ENCODE measurements at places on chromosomes 12 and 14.

DNA sequence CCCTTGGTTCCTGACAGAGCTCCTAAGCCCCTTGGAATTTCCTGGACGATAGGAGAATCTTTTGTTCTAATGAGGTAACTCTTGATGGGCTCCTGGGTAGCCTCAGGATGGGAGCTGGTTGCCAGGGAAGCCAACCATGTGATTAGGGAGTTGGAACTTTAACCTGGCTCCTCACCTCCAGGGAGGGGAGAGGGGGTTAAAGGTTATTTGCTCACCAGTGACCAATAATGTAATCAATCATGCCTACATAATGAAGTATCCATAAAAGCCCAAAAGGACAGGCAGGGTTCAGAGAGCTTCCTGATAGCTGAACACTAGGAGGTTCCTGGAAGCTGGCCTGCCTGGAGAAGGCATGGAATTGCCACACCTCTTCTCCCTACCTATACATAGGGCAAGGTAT, 6.2 kb upstream of the CNOT2 start:
- no peak for DNase-seq

- no peak for DNase-seq
Observed at GRCh38 chr14:90301668-90302090, 30.1 kb downstream of the NRDE2 start.

- no peak for DNase-seq
Observed at GRCh38 chr12:19764408-19764807, 325.1 kb downstream of the AEBP2 start.

DNA sequence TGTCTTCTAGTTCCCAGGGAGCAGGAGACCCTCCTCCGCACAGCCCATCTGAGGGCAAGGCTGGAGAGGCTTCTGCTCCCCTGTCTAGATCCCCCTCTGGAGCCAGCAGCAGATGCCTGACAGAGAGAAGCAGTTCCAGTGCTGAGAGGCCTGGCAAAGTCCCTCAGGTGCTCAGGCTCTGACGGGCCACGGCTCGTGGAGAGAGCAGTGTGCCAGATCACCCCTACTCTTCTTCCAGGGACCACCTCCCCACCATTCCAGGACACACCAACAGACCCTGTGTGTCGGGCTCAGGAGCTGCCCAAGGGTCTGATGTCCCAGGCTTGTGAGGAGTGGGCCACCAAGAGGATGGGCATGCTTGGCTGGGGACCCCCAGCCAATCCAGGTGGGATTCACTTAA, 22.5 kb upstream of the C14orf180 start:
- DNase-seq = no peak

DNA sequence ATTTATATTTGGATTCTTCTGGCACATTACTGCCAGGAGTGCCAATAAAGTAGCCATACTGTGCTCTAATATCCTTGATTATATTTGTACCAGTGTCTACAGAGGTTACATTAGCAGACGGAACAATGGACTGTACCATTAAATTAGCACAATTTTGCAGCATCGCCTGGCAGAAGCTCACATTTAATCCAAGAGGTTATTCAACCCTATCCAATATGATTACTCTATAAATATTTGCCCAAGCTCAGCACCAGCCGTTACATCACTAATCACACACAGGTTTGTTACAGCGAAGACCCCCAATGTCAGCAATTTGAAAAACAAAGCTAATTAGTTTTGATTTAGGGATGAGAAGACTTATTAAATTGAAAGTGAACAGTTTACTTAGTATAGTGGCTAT, 16.9 kb upstream of the MGST1 start:
- DNase-seq = no peak

DNA sequence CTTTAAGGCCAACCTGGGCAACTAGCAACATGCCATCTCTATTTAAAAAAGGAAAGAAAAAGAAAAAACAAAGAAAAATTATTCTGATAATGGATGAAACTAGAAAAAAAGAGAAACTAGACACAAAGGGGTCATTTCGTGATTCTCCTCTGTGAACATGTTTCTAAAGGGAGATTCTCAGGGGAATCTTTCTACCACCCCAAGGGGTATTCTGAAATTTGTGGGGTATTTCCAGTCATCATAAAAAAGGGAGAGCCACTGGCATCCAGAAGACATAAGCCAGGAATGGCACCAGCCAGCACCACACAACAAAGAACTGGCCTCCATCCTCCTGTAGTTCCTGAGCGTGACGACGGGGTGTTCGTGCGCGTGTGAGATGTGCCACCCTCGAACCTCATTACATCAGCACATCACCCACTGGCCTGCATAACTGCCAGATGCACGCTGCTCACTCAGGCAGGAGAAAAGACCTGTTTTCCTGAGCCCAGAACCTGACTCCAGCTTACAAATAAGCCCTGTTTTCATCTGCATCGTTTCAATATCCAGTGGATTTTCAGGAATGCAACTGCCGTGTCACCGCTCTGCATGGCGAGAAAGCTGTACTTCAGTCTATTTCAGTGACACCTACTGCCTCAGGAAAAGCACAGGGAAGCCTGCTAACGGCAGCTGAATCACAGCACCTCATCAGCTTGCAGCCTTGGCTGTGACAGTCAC, 23.9 kb downstream of the STX2 start:
- no peak for DNase-seq

- DNase-seq = no peak
Observed at GRCh38 chr12:50519353-50519752, 14.6 kb downstream of the DIP2B start.

DNA sequence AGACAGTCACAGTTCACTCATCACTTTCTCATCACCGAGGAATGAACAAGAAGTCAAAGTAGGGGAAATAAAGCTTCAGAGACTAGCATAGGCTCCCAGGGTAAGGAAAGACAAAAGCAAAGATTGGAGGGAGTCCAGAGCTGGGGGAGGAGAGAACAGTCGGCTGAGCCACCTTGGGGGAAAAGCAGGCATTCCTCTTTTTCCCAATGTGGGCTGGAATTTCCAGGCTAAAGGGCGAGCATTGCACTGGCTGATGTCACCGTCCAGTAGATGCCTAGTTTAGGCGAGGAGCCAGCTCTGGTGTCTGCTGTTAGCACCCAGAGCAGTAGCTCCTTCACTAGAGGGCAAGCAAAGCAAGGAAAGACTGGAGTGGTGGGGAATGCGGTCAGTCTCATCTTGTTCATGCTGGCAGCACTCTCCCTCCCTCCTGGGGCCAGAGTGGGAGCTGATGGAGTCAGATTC, 8.5 kb upstream of the KRT75 start:
- no peak for DNase-seq

DNA sequence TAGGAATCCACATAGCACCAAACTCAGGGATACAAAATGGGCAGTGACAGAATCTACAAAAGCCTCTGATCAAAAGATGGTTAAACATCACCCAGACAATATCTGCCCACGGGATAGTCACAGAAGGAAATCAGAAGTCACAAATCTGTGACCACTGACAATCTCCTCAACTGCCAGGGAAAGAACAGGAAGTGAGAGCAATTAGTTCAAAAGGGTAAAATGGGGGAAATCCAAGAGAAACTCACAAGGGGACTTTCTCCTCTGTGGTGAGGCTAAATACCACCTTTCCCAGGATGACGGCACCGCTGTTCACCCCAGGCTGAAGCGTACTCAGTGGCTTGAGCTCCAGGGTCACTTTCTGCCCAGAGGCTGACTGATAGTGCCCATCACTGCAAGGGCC, 10.7 kb downstream of the TTC5 start:
- no peak for DNase-seq

- DNase-seq = peak; percentile 23
Observed at GRCh38 chr12:114684098-114684869, at the start of gene TBX3. TSS of gene TBX3 (minus strand) at chr12:114684175. CDS start at chr12:114683200, 975 bp downstream.

DNA sequence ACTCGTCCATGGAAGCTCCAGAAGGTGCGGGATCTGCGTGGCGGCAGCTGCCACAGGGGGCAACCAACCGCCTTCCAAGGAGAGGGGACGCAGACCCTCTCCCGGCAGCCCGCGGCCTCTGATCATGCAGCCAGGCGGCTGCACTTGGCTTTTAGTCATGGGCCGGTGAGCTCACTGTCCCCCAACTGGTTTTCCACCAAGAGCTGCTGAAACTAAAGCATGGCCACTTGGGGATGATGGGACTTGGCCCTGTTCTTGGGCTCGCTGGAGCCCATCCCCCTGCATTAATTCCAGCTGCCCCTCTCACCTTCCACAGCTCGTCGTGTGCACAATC, 39.1 kb downstream of the CCDC85C start:
- no peak for DNase-seq

DNA sequence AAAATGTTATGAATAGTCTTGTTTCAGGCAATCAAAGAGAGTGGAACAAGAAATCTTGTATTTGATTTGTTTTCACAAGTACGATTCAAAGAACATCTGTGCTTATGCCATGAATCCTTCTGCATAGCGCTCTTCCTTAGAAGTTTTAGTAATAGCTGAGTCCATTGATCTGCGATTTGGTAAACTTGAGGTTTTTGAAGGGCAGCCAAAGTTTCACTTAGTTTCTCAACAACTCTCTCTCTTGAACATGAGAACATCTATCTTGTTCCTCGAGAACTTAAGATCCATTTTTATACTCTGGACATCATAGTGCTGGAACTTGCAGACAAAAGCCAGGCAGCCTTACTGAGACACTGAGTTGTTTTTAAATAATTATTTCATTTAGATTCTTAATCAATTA, 96.2 kb upstream of the USP15 start:
- DNase-seq = no peak

- DNase-seq = no peak
Observed at GRCh38 chr14:43172899-43173548, 1334.1 kb downstream of the FSCB start.

DNA sequence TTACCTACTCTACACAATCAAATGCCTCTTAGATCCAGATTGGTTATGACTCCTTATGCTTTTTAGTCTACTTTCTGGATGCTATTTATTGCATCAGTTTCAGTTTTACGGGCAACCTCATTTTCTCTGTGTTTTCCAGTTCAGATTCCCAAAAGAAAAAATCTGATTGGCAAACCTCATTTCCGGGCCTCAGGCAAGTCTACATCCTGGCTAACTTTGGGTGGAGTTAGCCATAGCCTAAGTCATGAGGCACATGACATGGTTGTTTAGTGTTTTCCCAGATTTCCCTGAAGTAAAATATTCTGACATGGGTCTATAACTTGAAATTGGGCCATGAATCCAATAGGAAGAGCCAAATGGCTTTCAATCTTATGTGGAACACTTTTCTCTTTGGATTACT, 339.7 kb downstream of the NUAK1 start:
- DNase-seq = no peak

GRCh38 chr12:111425655-111426054, 19.9 kb downstream of the SH2B3 start:
- DNase-seq = no peak

DNA sequence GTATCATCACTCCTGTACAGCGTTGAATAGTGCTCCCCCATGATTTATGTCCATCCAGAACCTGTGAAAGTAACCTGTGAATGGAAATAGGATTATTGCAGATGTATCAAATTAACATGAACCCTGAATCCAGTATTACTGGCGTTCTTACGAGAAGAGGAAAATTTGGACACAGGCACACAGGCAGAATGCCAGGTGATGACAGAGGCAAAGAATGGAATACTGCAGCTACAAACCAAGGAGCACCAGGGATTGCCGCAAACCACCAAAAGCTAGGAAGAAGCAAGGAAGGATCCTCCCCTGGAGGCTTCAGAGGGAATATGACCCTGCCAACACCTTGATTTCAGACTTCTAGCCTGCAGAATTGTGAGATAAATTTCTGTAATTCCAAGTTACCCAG, 113.5 kb upstream of the EGLN3 start:
- DNase-seq = no peak
